ENCODE measurements at places on chromosomes 2 and 18.

DNA sequence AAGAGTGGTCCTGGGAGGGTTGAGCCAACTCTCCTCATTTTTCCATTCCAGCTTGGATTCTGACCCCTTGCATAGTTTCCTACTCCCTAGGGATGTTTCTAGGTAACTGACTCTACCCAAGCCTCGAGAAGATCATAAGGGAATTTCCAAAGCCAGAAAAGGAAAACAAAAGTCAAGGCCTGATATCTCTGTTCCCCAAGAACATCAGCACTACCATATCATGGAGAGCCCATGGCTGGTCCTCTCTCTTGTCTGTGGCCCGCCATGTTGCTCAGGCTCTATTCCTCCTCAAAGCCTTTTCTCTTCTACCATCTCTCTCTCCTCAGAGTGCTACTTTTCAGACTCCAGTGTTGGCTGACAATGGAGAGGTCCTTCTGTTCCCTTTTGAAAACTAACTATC lies 99.6 kb upstream of the KLF7 start:
- no peak for DNase-seq

- DNase-seq: no peak
Observed at GRCh38 chr2:30221531-30221930, 9.8 kb upstream of the LBH start.

DNA sequence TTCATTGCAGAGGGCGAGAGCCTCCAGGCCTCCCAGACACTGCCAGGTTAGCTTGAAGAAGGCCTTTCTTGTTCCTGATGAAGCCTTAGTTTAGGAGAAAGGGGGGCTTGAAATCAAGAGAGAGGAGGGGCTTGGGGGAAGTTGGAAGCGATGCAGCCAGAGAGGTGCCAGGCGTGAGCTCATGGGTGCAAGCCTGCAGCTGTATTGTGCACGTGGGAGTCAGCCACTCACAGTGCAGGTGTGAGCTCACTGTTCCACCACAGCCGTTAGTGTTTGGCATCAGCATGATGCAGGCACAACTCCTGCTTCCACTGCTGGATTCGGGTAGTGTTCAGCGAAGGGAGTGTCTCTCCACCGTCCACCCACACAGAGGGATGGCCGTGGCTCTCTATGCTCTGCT lies 68.4 kb upstream of the ALPP start:
- DNase-seq: no peak

GRCh38 chr18:63147973-63148372 lies 171.6 kb downstream of the BCL2 start:
- DNase-seq: no peak

DNA sequence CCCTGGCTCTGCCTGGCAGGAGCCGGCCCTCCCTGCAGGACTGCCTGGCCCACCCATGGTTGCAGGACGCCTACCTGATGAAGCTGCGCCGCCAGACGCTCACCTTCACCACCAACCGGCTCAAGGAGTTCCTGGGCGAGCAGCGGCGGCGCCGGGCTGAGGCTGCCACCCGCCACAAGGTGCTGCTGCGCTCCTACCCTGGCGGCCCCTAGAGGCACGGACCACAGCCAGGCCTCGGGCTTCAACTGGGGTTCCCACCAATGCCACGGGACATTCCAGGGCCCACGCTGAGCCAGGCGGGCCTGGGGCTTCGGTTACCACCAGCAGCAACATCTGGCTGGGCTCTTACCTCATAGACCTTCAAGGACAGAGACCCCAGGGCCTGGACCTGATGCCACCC lies 6.1 kb upstream of the GMPPA start:
- DNase-seq: no peak

DNA sequence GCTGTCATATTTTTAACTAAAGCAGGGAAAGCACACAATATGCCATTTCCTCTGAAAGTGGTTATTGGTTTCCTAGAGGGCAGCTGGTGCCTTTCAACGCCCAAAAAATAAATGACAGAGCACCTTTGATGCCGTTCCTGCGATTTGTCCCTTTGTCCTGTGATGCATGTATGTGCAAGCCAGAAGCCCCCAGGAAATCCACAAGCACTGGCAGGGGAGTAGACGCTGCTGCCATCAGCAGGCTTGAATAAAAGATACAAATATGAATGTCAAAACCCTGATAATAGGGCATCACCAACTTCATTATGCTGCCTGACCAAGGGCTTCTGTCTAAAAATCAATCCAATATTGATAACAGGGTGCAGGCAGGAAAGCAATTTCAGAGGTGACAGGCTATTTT lies 246.1 kb downstream of the FBXO15 start:
- no peak for DNase-seq

- DNase-seq: no peak
Observed at GRCh38 chr2:99404039-99404796, 67.0 kb downstream of the EIF5B start.

All from activated CD8-positive, alpha-beta memory T cell treated with anti-CD3 and anti-CD28 coated beads for 1 hour (primary cell).